ENCODE measurements at places on chromosomes 7 and 10. TPM values are rescaled to one million over a fixed set of nuclear protein-coding genes. Genes with fewer than 3 reads are reported as not detected.

The ZP3 gene
- total RNA-seq: 2.9 TPM

The C10orf95 gene
- total RNA-seq: 0.51 TPM

The PLAU gene
- total RNA-seq: 0.10 TPM

The ADCY1 gene
- total RNA-seq: not detected

The SRRM3 gene
- not detected for total RNA-seq

The SLC29A4 gene
- total RNA-seq: 0.32 TPM

The IKZF1 gene
- total RNA-seq: 301 TPM

The NPC1L1 gene
- total RNA-seq: not detected

The NRP1 gene
- not detected for total RNA-seq

The INMT gene
- total RNA-seq: 0.17 TPM

The VAX1 gene
- not detected for total RNA-seq

The FGL2 gene
- 5.7 TPM for total RNA-seq

DNA sequence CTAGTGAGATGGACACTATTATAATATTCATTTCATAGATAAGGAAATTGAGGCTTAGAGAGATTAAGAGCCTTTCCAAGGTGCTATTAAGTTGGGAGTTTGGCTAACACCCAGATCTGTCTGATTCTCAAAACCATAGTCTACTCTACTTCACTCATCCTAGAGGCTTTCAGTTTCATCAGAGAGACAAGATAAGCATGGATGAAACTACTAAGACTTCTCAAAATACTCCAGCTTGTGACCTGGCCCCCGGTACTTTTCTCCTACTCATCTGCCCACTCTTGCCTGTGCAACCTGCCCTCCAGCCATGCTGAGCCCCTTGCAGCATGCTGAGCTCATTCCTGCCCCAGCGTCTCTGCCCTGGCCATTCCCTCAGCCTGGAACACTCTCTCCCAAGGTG, 12.2 kb upstream of the SLC35B4 start:
- no peak for DNase-seq

- no peak for DNase-seq
Measured at GRCh38 chr10:17047908-17048307, 81.7 kb downstream of the CUBN start.

- no peak for DNase-seq
Measured at GRCh38 chr10:75470901-75471300, 39.5 kb downstream of the LRMDA start.

GRCh38 chr7:136914016-136914415, 45.6 kb downstream of the CHRM2 start:
- no peak for DNase-seq

DNA sequence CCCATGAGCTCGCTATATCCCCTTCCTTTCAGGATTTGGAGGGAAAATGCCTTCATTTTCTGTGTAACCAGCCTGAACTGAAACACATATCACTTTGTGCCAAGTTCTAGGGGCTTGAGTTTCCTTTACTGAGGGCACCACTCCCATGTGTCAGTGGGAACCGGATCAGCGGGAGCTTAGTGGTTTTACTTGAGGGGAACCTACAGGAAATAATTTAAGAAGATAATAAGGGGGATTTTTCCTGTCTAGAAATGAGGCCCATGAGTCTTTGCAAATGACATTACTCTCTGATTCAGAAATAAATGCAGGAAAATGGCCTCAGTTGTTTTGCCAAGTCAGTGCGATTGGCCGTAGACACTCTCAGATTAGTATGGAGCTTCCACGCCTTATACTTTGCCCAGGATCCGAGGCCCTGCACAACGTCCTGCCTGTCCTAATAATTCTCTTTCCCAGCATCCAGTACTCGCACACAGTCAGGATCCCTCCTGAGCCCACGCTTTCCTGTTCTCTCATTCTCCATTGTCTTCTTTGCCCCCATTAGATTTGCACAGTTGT, 86.4 kb upstream of the LYZL1 start:
- DNase-seq: no peak

DNA sequence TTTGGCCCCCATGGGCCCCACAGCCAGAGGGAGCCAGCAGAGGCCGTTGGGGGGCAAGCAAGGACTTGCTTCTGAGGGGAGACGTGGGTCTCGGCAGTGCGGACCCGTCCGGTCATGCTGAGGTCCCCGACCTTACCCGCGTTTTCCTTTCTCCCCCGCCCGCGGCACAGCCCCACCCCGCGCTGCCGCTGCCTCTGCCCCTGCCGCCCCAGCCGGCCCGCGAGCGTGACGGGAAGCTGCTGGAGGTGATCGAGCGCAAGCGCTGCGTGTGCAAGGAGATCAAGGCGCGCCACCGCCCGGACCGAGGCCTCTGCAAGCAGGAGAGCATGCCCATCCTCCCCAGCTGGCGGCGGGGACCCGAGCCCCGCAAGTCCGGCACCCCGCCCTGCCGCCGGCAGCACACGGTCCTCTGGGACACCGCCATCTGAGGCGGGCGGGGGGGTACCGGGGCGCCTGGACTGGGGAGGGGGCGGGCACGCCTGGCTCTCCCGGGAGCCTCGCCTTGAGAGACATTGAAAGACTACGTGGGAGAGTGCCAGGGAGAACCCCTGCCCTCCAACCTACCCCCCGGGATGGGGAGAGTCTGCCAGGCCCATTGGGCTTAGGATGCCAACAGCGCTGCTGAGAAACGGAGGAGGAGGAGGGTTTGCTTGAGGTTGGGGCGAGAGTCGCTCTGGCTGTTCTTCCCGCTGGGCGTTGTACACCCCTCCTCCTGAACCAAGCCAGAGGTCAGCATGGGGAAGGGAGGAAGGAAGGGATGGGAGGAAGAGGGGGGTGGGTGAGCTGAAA, 9.9 kb downstream of the NYAP1 start:
- DNase-seq: peak; percentile 44

GRCh38 chr7:28556025-28556424, 143.7 kb downstream of the CREB5 start:
- DNase-seq: no peak

- DNase-seq: no peak
Measured at GRCh38 chr7:134645935-134646334, 718 bp upstream of the BPGM start.

DNA sequence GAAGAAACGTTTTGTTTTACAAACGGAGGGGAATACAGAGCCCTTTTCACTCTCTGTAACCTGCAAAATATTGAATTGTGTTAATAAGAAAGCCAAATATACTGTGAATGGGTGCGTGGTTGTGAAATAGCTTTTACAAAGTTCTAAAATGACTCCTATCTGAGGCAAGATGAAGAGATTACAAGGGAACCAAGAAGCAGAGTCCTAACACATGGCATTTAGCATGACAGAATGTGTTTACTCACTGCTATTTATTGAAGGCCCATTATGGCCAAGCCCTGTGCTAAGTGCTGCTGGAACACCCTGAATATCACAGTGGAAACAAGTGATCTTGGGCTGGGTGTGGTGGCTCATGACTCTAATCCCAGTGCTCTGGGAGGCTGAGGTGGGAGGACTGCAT, 12.9 kb downstream of the JCAD start:
- DNase-seq: no peak

DNA sequence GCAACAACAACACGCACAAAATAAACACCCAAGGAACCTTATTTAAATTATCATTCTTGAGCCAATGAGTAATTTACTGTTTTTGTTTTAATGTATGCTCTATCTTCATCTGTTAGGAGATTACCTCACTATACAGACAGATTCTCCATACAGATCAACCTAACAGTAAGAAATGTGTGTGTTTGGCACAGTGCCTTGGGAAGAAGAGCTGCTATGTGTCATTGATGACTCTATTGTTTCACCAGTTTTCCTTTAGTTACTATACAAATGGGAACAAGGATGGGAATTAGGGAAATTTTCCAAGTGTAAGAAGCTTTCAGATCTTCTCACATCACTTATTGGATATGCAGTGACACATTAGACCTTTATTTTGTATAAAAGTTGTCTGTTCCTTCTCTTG, 640.3 kb downstream of the NRG3 start:
- no peak for DNase-seq

GRCh38 chr10:86785037-86785436, 28.6 kb downstream of the BMPR1A start:
- DNase-seq: no peak

GRCh38 chr10:78457804-78458482, 424.3 kb downstream of the RPS24 start:
- DNase-seq: no peak

GRCh38 chr10:46250898-46251856, 35.6 kb upstream of the ANTXRL start:
- DNase-seq: peak; percentile 13

DNA sequence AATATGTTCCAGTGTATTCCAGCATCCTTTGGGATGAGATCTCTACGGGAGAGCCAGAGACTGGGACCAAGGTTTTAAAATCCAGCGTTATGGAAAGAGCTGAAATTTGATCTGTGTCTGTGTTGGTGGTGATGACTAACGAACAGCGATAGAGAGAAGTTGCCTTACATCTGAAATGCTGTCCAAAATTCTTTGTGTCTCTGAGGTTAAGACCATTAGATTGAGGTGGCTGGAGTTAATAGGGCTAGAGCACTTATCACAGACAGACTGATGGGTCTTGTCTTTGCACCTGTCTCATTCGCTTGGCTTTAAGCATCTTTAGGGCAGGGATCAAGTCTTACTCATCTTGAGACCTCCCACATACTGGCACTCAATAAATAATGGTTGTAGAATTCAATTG, 41.0 kb upstream of the RAPGEF5 start:
- DNase-seq: no peak

DNA sequence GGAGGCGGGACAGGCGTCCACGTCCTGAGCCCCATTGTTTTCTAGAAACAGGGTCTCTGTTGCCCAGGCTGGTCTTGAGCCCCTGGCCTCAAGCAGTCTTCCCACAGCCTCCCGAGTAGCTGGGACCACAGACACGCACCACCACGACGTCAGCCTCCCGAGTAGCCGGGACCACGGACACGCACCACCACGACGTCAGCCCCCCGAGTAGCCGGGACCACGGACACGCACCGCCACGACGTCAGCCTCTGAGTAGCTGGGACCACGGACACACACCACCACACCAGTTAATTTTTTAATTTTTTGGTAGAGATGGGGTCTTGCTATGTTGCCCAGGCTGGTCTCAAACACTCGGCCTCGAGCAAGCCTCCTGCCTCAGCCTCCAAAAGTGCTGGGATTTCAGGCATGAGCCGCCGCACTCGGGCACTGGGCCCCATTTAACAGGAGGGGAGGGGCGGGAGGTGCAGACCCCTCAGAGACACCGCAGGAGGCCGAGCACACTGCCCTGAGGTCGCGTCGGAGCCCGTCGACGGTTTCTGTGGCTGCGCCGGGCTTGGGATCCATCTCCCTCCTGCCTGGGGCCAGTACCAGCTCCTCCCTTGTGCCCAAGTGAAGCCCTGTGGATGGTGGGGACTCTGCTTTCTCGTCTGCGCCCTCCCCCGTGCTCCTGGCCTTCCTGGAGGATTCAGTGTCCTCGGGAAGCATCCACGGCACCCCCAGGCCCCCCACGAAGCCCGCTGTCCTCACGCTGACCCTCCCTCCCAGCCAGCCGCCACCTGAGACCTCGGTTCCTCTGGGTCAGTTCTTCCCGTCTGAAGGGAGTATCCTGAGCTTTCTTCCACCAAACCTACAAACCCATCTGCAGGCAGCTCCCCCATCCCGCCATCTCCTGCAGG, 13.0 kb downstream of the FAM20C start:
- no peak for DNase-seq

GRCh38 chr10:1377740-1378397, 321.7 kb downstream of the WDR37 start:
- no peak for DNase-seq

- DNase-seq: no peak
Measured at GRCh38 chr10:15760681-15761080, 41.0 kb upstream of the ITGA8 start.

- DNase-seq: no peak
Measured at GRCh38 chr10:122285506-122286444, 14.7 kb downstream of the BTBD16 start.

DNA sequence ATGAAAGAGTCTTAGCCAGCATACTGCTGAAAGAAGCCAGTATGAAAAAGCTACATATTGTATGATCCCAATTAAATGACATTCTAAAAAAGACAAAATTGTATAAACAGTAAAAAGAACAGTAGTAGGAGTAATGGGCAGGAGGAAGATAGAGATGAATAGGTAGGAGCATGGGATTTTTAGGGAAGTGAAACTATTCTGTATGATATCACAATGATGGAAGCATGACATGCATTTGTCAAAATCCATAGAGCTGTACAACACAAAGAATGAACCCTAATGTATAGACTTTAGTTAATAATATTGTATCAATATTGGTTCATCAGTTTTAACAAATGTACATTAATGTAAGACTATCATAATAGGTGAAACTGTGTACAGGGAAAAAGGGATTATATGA, 147.9 kb downstream of the IMMP2L start:
- no peak for DNase-seq

DNA sequence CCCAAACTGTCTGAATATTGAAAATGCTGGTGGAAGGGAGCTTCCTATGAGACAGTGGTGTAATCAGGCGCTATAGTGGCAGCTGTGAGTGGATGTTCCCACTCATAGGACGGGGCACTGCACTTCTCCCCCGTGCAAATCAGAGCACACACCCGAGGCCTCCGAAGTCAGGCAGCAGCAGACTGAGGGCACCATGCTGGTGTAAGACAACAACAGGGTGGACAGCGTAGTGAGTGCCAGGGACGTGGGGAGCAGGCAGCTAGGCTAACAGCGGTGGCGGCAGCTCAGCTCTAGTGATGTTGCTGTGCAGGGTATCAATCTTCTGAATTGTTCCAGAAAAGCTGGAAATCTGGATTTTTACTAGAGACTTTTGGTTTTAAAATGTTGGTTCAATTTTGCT, 19.2 kb downstream of the C10orf53 start:
- DNase-seq: no peak

GRCh38 chr7:728602-729001, 1.5 kb upstream of the PRKAR1B start:
- no peak for DNase-seq

DNA sequence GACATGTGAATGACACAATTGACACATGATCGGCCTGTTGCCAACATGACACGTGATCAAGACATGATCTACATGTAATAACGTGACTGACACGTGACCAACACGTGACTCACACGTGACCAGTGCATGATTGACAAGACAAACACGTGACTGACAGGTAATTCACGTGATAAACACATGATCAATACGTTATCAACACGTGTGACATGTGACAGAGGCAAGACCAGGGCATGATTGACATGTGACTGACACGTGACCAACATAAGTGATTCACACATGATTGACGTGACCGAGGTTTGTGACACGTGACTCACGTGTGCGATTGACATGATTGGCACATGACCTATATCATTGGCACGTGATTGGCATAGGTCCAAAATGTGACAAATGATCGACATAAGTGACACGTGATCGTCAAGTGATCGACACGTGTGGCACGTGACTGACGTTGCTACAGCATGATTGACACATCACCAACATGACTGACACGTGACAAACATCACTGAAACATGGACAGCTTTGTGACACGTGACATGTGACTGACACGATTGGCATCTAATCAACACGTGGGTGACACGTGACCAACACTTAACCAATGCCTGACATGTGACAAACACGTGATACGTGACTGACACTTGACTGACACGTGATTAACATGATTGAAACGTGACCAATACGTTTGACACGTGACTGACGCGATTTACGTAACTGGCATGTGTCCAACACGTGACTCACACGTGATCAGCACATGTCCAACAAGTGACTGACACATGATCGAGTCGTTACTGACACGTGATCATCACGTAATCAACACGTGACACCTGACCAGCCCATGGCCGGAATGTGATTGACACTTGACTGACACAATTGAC, 23.0 kb downstream of the CRPPA start:
- no peak for DNase-seq

All from activated B cell treated with CpG ODN at 0.5 μM for 24 hours (primary cell).